ENCODE measurements at places on chromosomes 13 and 19.

GRCh38 chr13:26457212-26457611 is 100.3 kb upstream of the WASF3 start:
- no peak for DNase-seq

GRCh38 chr13:23408026-23408425 is 25.5 kb downstream of the SACS start:
- DNase-seq, result no peak

- DNase-seq, result no peak
Observed at GRCh38 chr13:100637796-100638195, 36.8 kb downstream of the TMTC4 start.

GRCh38 chr19:6925801-6926751 is 38.7 kb downstream of the ADGRE1 start:
- DNase-seq, result peak; percentile 27

GRCh38 chr19:38049105-38049649 is 142.2 kb downstream of the SIPA1L3 start:
- DNase-seq, result peak; percentile 73

GRCh38 chr19:45729800-45730290 is 851 bp downstream of the FBXO46 start:
- DNase-seq, result peak; percentile 47

DNA sequence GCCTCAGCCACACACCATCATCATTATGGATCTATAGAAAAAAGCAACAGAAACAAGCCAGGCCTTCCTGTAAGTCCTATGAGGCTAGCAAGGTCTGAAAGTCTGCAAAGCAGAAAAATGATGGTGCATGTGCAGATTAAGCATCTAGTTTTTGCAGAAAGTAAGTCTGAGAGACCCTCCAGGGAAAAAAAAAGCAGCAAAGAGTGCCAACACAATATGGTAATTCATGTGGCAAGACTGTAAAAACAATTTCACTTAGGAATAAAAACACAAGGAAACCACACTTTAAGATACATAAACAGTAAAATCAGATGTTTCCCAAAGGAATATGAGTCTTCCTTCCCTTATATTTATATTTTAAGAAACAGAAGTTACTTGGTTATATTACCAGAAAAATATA is 112.3 kb upstream of the FBXL3 start:
- DNase-seq, result no peak

GRCh38 chr13:31769575-31769974 is 30.2 kb downstream of the RXFP2 start:
- no peak for DNase-seq

- DNase-seq, result peak; percentile 99
Observed at GRCh38 chr19:8592231-8593009, 15.2 kb upstream of the MYO1F start.

GRCh38 chr19:49205114-49205513 is 47.5 kb downstream of the TRPM4 start:
- no peak for DNase-seq

GRCh38 chr19:55156202-55157063 is 1.1 kb downstream of the TNNI3 start:
- peak; percentile 68 for DNase-seq

DNA sequence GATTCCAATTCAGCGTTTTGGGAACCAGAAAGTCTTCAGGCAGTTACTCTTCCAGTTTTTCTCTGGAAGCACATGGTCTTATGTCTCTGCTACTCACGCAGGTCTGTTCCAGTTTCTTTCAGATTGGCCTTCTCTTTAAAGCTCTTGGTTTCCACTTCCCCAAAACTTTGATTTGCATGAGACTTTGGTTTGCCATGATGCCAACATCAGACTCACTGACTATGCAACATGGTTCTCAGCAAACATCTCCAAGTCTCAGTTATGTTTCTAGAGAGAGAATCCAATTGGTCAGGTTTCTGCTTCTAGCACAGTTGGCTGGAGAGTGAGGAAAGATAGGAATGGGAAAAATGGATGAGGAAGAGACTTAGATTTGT is 3.1 kb downstream of the AKAP11 start:
- no peak for DNase-seq

DNA sequence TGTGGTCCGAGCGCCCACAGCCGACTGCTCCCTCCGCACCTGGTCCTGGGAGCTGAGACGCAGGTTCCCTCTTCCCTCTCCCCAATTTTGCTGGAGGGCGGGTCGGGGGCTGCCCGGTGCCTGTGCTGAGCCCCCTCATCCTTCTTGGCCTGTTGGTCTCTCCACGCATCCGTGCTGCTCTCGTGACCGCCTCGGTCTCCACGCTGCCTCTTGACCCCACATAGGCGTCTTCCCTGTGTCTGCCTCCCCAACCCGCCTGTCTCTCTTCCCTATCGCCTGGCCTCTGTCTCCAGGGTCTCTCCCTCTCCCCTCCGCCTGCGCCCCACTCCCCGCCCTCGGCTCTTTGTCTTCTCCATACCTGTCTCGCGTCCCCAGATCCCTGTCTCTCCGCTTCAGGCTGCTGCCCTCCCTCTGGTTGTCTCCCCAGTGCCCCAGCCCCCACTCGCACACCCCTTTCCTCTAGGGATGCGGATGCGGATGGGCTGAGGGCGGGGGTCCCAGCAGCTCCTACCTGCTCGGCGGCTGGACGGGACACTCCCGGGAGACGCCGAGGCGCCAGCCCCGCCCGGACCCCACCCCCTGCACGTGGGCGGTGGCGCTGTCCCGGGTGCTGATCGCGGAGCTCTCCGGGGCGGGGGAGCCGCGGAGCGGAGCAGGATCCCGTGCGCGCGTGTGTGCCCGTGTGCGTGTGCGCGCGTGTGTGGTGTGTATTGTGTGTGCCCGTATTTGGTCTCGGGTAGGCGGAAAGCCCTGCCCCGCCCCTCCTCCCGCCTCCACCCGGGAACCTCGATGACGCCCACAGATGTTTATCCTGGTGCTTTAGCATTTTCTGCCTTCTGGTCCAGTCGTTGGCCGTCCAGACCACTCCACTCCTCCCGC is at the start of gene SYT5:
SYT5 (minus strand) TSS at position 684 of the 879 bp plus-strand sequence. CDS start 1,248 bp downstream, outside the sequence.
- peak; percentile 82 for DNase-seq

DNA sequence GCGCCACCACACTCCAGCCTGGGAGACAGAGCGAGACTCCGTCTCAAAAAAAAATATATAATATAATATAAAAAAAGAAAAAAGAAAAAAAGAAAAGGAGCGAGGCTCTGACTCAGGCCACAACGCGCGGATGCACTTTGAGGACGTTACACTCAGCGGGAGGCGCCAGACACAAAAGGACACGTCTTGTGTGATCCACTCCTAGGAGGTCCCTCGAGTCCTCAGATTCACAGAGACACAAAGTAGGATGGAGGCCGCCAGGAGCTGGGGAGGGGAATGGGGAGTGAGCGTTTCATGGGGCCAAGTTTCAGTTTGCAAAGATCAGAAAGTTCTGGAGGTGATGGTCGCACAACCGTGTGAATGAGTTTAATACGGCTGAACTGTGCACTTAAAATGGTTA is 8.5 kb upstream of the ABHD17A start:
- DNase-seq, result no peak

GRCh38 chr13:24644036-24644435 is 36.2 kb upstream of the ATP12A start:
- DNase-seq, result no peak

DNA sequence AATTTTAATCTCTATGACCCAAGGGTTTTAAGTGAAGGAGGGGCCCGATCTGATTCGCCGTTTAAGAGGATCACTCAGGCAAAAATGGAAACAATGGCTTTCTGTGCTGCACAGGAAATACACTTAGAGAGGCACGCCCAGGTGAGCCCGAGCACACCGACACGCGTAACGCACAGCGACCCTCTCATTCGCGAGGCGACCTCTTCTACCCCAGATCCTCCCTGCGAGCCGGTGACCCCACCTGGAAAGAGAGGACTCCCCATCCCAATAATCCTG is 216 bp downstream of the SH2D3A start:
- no peak for DNase-seq

DNA sequence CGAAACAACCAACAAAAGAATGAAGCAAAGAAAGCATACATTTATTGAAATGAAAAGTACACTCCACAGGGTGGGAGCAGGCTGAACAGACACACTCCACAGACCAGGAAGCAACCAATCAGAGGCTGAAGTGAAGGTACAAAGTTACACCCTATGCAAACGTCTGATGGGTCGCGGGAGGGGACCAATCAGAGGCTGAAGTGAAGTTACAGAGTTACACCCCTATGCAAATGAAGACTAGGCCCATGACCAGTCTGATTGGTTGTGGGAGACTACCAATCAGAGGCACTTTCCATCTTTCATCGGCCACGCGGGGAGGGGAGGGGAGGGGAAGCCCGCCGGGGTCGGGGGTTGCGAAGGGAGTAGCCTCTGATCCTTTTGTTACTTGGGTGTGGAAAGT is 12.4 kb upstream of the FBL start:
- no peak for DNase-seq

GRCh38 chr13:99178636-99179035 is 22.0 kb upstream of the UBAC2 start:
- DNase-seq, result no peak

GRCh38 chr13:99422586-99423220 is 78.6 kb upstream of the TM9SF2 start:
- no peak for DNase-seq

- DNase-seq, result peak; percentile 64
Observed at GRCh38 chr19:34712395-34713261, 21.4 kb upstream of the ZNF181 start.

DNA sequence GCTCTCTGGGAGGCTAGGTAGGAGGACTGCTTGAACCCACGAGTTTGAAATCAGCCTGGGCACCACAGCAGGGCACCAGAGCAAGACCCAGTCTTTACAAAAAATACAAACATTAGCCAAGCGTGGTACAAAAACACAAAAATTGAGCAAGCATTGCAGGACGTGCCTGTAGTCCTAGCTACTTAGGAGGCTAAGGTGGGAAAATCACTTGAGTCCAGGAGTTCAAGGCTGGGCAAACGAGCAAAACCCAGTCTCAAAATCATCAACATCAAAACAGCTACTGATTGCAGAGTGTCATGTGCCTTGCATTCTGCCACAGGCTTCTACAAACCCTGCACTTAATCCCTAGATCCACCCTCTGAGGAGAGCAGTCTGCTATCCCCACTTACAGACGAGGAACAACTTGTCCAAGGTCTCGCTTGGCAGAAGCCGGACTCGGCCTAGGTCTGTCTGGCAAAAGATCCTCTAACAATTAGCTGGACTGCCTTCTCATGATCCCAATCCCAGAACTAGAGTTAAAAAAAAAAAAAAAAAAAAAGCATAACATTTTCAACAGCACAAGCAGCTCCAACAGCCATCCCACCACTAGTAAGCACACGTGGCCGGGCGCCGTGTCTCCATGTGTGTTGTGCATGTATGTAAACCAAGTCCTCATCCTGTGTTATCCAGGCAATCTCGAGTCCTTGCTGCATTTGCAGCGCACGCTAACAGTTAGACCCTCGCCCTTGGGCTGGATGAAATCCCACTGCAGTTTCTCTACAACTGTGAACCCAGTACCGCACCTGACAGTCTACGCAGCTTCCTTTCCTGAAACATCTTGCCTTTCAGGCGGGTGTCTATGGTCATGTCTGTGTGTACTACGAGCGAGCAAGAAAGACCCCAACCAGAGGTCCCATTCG is 2.0 kb downstream of the PPP6R1 start:
- peak; percentile 53 for DNase-seq

- DNase-seq, result no peak
Observed at GRCh38 chr13:34857558-34858325, 84.3 kb upstream of the NBEA start.

GRCh38 chr19:48020686-48021085 is 23.2 kb downstream of the CABP5 start:
- no peak for DNase-seq

- no peak for DNase-seq
Observed at GRCh38 chr13:38099751-38100150, 230.2 kb upstream of the TRPC4 start.

- DNase-seq, result no peak
Observed at GRCh38 chr13:45196096-45196495, 4.7 kb downstream of the KCTD4 start.

- no peak for DNase-seq
Observed at GRCh38 chr19:55491546-55492360, 3.5 kb downstream of the SSC5D start.

- no peak for DNase-seq
Observed at GRCh38 chr19:4710281-4710600, 13.4 kb downstream of the DPP9 start.
